ENCODE measurements at places on chromosomes 3 and 15.

GRCh38 chr3:120693439-120694171, 11.6 kb upstream of the HGD start:
- DNase-seq, result no peak

GRCh38 chr3:60424942-60425341, 826.3 kb downstream of the FHIT start:
- no peak for DNase-seq

DNA sequence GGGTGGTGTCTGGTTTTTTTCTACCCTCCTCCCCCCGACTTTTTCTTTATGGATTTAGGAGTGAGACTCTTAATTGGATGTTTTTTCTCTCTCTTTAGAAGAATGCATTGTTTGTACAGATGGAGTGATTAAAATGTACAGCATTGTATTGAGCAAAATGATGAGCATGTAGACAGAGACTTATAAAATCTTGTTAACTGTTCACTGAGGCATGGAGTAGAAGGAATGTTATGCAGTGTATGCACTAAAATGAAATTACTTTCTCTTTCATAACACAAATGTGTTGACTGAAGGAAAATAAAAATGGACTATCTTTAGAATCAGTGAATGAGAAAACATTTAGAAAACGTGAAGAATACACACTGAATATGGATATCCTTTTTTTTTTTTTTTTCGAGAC, 39.8 kb downstream of the ZFAND6 start:
- no peak for DNase-seq

GRCh38 chr3:156811089-156811862, 14.9 kb upstream of the LEKR1 start:
- DNase-seq, result no peak

- no peak for DNase-seq
These were observed 25.2 kb downstream of the TMEM43 start for GRCh38 chr3:14150078-14150477.

GRCh38 chr3:189038773-189039745, 132.7 kb upstream of the TPRG1 start:
- DNase-seq, result no peak

DNA sequence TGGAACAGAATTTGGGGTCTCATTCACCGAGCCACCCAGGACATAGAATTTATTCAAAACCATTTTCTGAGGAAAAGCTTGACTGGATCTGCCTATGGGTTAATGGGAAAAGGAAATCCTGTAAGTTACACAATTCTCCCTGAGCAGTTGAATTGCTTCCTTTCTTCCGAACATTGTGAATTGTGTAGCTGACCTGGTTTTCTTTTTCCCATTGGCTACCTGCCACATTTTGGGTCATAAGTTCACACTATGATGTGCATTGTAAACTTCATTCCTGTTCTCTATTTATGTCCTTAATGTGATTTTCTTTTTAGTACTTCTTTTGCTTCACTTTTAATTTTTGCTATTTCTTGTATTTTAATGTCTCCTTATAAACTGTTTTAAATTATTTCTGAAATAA, 386.0 kb upstream of the LRRC3B start:
- no peak for DNase-seq

GRCh38 chr3:100516838-100517237, 24.4 kb downstream of the TMEM45A start:
- DNase-seq, result no peak

- peak; percentile 38 for DNase-seq
These were observed 33.1 kb downstream of the KLF13 start for GRCh38 chr15:31359702-31360111.

- DNase-seq, result no peak
These were observed 413.1 kb upstream of the ARRDC4 start for GRCh38 chr15:97547381-97547780.

- DNase-seq, result no peak
These were observed 8.2 kb downstream of the TBC1D23 start for GRCh38 chr3:100269001-100269400.

- DNase-seq, result no peak
These were observed 74.1 kb upstream of the GOLGA8B start for GRCh38 chr15:34657469-34658127.

DNA sequence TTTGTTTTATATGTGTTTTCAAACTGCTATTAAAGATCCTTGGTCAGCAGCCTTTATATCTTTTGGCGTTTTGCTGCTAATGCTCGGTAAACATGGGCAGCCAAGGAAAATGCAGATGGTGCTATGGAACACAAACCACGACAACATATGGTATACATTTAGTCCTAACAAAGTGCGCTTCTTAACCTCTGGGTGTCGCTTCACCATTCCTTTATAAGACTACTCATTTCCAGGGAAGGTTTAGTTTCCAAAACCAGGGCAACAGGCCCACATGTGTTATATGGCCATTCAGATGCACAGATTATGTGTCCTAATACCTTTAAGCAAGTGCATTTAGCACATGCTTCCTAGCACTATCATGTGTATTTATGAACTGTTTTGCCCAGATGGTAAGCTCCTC, 14.7 kb downstream of the SHOX2 start:
- no peak for DNase-seq

GRCh38 chr15:81400640-81401236, 26.7 kb upstream of the TMC3 start:
- DNase-seq, result peak; percentile 6

- DNase-seq, result no peak
These were observed 62.0 kb downstream of the LMCD1 start for GRCh38 chr3:8563597-8563996.

DNA sequence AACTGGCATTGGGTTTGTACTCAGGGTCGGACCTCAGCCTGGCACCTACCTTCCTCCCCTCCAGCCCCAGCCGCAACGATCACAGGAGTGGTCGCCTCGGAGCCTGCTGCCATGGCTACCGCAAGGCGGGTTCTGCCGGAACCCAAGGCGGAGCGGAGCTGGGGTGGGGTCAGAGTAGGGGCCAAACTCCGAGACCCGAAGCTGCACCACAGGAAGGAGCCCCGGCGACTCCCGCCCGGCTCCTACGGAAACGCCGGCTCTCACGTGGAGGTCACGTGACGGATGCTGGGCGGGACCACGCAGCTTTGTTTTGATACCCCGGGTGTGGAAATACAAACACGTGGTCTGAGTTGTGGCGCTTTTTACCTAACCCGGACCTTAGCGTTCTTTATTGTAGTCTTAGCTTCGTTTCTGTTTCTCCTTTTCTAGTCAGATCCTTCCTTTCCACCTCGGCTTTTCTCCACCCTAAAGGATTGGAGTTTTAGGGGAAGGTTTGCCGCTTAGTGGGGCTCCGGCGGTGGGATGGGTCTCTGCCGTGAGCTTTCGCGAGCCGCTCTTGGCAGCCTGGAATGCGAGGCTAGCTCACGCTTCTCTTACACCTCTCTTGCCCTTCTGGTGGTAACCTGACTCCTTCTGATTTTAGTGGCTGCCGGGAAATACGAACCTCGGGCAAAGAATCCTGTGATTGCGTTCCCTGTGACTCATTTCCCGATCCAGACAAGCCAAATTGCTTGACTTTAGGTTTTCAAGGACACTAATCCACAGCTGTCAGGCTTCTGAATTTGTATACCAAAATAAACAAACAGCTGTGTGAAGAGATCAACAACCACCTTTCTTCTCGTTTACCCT, at the start of gene HSPBAP1:
HSPBAP1 (minus strand) TSS at position 264 of the 849 bp plus-strand sequence; CDS start at position 113, 151 bp downstream.
- peak; percentile 92 for DNase-seq

- no peak for DNase-seq
These were observed 20.8 kb downstream of the MUC4 start for GRCh38 chr3:195790901-195791300.

- DNase-seq, result no peak
These were observed 628 bp downstream of the PRRT3 start for GRCh38 chr3:9951598-9951961.

DNA sequence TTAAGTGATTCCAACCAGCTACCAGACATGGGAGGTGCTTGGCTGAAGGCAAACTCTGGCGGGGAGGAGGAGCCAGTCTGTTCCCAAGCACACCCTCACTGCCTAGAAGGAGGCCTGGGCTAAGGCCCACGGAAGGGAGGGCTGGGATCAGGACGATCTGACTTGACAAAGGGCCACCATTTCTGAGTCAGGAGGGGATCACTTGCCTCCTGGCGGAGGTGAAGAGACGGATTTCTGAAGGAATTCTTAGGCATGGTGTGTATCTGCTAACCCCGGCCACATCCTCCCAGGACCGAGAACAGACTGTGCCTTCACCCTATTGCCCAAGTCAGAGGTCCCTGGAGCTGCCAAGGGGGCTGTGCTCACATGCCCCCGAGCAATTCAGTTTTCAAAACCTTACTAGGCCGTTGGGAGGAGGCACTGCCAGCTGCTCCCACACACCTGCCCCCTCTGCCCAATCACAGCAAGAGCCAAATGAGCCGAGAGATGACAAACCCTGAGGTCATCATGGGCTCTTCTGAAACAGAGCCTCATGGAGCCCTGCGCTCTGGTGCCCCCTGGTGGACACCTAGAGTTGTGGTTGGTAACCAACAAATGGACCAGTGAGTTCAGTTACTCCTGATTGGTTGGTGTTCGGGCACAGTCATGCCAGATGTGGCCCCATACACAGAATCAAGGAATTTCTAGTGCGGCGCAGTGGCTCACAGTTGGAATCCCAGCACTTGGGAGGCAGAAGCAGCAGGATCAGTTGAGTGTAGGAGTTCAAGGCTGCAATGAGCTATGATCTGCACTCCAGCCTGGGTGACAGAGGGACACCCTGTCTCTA, 6.5 kb upstream of the TNK2 start:
- DNase-seq, result peak; percentile 99

- DNase-seq, result no peak
These were observed 96.8 kb upstream of the TPM1 start for GRCh38 chr15:62945760-62946159.

DNA sequence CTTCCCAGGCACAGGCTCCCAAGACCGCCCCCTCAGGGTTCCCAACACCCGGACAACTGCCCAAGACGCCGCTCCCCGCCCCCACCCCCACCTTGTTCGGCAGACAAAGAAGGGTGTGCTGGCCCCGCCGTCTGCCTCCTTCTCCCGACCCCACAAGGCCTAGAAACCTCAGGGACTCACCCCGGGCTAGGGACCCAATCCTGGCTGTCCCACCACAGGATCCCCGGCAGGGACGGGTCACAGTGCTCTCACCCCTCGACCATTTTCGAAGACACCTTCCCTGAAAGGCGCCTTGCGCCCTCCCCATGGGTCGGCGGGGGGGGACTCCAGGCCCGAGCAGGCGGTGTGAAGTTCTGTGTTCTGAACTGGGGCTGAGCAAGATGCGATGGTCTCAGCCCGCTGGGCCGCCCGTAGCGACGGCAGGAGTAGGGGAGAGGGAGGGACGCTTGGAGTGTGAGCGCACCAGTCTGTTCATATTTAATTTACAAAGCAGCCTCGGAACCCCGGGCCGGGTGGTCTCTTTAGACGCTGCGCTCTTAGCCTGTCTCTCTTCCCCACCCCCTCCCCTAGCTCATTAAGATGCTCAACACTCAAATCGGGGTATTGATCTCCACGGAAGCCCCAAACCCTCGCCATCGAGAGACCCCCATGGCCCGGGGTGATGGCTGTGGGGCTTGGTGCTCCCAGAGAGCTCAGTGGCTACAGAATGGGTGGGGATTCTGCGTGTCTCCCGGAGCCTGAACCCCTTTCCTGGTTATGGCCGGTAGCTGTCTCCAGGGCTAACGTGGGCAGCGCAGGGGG, 1.4 kb upstream of the ISLR2 start:
- DNase-seq, result no peak

- no peak for DNase-seq
These were observed 2.1 kb upstream of the CCDC174 start for GRCh38 chr3:14649466-14649865.

- DNase-seq, result no peak
These were observed 44.7 kb downstream of the RORA start for GRCh38 chr15:61184431-61184830.

- no peak for DNase-seq
These were observed 101.2 kb upstream of the WNT5A start for GRCh38 chr3:55588146-55588765.

- no peak for DNase-seq
These were observed 99.3 kb upstream of the ASB14 start for GRCh38 chr3:57391767-57392166.

- DNase-seq, result no peak
These were observed 12.4 kb downstream of the GNAI2 start for GRCh38 chr3:50248387-50248786.

- DNase-seq, result no peak
These were observed 18.9 kb downstream of the RAP2B start for GRCh38 chr3:153180860-153181372.

DNA sequence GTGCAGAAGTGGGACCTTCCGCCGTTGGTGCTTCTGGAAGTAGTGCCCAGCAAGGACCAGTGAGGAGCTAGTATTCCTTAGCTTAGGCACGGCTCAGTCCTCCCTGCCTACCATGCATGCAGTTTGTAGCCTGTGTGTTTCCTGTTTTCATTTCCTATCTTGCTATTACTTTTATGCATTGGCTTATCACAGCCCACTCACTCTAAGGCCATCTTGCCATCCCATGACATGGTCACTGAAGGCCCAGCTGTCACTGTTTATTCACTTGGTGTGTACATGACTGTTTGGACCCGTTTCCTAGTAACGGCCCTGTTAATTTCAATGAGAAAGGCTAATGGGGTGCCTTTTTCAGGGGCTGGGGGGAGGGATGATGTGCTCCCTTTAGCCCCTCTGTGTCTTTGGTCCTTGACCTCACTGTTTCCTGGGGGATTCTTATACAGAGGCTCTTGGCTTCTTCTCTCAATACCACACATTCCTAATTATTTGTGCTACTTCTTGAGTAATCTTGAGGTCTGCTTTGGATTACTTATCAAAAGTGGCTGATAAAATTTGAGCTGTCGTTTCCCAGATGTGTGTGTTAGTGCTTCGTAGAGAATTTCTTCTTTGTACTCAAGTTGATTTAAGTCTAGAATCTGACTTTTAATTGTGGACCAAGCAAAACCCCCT, 24.5 kb upstream of the TRAK1 start:
- no peak for DNase-seq

- DNase-seq, result no peak
These were observed 6.3 kb downstream of the EFCAB12 start for GRCh38 chr3:129421988-129422745.
